ENCODE measurements at places on chromosomes 2 and 18.

DNA sequence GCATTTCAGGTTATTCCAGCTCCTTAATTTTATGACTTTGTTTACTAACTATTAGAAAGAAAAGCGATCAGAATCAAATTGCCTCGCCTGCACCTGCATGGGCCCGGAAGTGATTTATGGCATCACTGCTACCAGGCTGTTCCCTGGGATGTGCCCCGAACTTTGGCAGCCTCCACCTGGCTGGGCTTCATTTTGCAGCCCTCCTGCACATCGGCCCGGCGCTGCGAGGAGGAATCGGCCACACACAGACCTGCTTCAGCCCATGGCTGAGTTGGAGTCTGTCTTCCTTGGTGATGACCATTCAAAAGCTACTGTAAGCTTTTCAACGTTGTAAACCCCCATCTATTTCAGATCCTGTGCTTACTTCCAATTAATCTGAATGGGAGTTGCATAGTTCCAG, 638.0 kb downstream of the RNF144A start:
- no peak for DNase-seq

DNA sequence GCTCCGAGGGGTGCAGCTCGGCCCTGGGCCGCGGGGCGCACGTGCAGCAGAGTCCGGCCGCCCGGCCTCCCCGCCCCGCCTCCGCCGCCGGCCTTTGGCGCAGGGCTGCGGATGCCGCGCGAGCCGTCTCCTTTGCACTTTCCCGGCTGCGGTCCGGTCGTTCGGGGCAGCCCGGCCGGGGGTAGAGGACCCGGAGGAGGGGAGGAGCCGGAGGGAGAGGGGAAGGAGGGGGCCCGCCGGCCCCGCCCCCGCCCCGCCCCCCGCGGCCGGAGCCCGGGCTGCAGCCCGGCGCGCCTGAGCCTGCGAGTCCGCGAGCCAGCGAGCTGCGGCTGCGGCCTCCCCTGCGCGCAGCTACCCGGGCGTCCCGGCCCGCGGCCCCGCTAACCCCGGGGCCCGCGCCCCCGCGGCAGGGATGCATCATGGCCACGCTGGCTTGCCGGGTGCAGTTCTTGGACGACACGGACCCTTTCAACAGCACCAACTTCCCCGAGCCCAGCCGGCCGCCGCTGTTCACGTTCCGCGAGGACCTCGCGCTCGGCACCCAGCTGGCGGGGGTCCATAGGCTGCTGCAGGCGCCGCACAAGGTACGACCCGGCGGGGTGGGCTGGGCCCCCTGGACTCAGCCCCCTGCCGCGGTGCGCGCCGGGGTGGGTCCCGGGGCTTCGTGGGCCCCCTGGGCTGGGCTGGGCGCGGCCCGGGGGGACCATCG, at the start of gene FHOD3:
Gene FHOD3 (plus strand): TSS at position 297 of the 709 bp plus-strand sequence. CDS start 123 bp downstream, at position 420.
- DNase-seq = no peak

DNA sequence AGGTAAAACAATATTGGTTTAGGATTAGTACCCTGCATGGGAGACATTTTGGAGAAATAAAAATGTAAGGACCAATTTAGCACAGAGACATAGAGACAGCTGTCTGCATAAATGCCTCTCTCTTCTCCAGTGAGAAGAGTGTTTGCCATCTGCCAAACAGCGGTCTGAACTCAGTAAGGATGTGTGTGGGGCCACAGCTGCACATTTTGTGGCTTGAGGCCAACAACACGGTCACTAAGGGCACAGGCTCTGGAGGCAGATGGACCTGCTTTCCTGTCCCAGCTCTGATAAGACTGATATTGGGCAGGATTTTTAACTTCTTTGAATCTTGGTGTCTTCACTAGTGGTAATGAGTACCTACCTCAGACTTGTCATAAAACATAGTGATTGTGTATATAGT, 10.2 kb downstream of the ZBTB14 start:
- no peak for DNase-seq

DNA sequence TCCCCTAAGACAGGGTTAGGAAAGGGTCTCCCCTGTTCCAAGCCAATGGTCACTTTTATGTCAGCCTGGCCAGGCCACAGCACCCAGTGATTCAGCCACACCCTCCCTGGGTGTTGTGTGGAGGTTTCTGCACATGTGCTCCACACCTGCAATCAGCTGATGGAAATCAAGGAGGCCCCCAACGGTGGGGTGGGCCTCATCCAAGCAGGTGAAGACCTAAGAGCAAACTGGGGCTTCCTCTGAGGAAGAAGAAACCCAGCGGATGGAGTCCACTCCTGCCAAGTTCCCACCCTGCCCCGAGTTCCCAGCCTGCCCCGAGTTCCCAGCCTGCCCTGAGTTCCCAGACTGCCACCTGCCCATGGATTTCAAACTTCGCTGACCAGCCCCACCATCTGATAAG, 55.4 kb downstream of the KIF1A start:
- no peak for DNase-seq

- no peak for DNase-seq
Measured at GRCh38 chr2:15531095-15531854, 29.9 kb downstream of the NBAS start.

DNA sequence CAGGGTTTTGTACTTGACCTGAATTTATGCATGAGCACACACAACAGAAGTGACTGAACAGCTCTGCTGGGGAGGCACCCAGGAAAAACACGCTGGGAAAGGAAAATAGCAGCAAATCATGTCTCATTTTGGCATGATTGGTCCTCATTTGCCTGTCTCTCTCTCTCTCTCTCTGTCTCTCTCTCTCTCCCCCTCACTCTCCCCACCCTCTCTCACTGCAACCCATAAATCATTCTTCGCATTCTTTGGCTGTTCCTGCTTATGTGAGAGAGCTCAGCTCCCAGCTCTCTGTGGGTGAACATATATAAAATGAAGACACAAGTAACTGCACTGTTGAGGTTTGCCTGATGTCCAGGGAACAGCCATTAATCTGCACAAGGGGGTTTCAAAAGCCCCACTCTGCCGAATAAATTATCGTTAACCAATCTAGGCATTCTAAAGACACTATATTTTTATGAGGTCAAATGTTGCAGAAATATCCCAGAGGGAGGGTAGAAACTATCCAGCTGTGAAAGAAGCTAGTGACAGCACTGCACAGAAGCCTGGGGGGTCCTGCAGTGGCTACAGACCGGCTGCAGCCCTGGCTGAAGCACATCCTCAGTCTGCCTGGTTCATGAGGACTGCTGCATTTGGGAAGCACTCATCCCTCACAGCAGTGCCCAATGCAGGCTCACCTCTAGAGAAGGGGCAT, 260.3 kb downstream of the AFF3 start:
- no peak for DNase-seq

GRCh38 chr2:37013315-37013641, 46.9 kb upstream of the STRN start:
- no peak for DNase-seq

DNA sequence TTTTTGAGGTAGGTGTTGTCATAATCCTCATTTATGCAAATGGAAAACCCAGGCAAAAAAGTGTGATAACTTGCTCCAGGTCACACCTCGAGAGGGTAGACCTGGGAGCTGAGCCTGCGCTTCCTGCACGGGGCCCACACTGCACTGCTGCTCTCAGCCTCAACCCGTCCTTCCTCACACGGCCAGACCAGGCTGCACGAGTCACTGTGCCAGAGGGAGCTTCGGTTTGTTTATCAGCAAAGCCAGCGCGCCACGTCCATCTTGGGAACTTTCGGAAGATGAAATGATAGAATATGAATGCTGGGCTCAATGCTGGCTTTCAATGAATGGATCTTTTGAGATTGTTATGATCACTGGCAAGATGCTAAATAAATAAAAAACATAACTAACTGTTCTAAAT, 14.4 kb downstream of the COPS9 start:
- no peak for DNase-seq

GRCh38 chr2:200181755-200182154, 124.7 kb upstream of the SPATS2L start:
- no peak for DNase-seq

DNA sequence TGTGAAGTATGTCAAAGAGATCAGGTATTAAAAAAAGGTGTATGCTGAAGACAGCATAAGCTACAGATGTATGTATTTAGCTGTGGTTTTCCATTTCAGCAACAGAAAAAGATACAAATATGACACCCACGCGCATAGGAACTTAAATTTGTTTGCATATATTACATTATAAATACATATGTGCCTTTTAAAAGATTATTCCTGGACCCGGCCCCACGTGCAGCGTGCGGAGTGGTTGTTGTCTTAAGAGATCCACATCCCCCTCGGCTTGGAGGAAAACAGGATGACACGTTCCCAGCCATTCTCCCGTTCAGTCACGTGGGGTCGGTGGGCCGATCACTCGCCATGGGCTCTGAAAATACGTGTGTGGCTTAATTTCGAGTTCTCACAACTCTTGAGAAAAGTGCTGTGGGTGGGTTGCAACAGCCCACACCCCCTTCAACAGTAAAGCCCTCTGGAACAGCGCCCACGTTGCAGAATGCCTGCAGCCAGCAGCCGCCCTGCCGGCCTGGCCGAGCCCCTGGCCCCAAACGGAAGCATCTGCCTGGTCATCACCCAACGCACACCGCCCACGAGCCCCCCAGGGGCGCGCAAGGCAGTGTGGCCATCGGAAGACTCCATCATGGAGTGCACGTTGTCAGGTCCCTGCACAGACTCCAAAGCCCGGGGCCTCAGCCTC, 18.6 kb upstream of the KCNG2 start:
- no peak for DNase-seq

- DNase-seq = no peak
Measured at GRCh38 chr18:80127635-80128034, 18.6 kb downstream of the ADNP2 start.

DNA sequence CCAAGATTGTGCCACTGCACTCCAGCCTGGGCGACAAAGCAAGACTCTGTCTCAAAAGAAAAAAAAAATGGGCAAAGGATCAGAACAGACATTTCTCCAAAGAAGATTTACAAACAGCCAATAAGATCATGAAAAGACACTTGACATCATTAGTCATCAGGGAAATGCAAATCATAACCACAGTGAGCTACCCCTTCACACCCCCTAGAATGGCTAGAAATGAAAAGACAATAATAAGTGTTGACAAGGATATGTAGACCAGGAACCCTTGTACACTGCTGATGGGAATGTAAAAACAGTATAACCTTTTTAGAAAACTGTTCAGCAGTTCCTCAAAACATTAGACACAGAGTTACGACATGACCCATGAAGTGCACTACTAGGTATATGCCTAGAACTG, 18.4 kb upstream of the MTERF4 start:
- DNase-seq = no peak

DNA sequence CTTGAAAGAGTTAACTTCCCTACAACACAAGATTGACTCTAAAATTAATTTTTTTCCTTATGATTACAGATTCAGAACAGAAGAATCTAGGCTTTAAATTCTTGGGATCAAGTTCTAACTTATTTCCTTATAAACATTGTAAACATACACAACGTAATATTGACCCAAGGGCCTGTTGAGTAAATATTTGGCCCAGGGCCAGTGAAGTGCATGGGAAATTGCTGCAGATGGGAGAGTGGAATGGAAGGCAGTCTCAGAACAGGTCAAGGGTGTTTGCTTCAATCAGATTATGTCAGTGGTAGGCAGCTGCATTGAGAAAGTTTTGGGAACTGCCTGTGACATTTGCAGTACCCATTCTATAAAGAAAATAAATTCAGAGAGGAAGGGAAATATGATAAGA, 137.6 kb downstream of the MYO1B start:
- DNase-seq = no peak

DNA sequence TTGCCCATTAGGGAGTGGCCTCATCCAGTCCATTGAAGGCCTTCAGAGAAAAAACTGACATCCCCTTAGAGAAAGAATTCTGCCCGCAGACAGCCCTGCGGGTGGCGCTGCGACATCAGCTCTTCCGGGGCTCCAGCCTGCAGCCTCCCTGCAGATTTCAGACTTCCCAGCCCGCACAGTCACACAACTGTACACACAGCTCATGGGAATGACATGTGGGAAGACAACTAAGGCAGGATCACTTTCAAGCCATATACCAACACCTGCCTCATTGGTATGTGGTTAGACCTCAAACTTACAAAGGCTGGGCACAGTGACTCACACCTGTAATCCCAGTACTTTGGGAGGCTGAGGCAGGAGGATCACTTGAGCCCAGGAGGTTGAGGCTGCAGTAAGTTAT, 24.8 kb upstream of the TUBB6 start:
- DNase-seq = no peak

DNA sequence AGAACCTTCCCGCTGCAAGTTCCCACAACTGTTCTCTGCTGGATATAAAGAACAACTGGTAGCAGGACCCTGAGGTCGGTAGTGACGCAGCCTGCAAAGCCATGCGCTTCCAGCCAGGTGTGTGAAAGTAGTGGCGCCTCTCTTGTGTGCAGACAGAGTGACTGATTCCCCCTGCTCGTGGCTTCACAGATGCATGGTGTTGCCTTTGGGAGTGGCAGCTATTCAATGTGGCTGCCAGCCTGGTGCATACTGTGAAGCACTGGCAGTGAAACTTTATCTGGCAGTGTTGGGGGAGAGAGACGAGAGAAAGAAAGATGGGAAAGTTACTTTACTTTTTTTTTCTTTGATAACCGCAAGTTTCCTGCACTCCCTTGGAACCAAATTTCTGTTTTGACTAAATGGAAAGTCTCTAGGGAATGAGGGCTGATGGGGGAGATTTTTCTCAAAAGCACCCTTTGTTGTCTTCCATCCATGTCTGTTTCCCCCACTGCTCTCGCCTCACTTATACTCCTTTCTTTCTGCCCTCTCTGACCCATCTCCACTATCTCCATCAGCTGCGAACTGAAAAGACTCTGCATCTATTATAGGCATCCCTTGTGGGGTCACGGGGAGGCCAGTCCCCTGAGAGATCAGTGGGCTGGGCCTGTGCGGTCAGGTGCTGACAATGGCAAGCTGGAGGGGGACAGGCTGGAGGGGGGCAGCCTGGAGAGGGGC, 90.0 kb upstream of the TNP1 start:
- no peak for DNase-seq

- no peak for DNase-seq
Measured at GRCh38 chr2:46812361-46813019, 103.1 kb downstream of the MCFD2 start.

GRCh38 chr2:156800065-156800653, 364.0 kb downstream of the GPD2 start:
- no peak for DNase-seq

- DNase-seq = no peak
Measured at GRCh38 chr18:43276491-43276890, 799 bp downstream of the SYT4 start.

DNA sequence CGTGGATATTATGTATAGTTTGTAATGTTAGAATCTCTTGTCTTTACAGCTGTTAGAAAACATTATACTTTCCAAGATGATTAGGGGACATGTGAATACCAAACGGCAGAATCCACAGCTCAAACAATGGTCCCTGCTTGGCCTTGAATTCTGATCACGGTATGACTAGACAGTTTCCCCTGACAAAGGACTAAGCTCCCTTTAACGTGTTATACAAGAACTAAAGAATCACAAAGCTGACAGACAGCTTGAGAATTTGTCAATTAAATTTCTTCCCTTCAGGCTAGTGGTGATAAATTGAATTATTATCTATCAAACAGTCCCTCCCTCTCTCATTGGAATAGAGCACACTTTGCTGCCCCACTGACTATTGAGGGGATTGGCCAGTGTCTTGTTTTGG, 359.2 kb upstream of the ID2 start:
- DNase-seq = no peak

- DNase-seq = no peak
Measured at GRCh38 chr2:113056521-113056920, 2.5 kb upstream of the IL36RN start.

GRCh38 chr18:79095216-79095615, 26.0 kb downstream of the ATP9B start:
- no peak for DNase-seq
